Activated T-cell treated with anti-CD3 and anti-CD28 coated beads, Interleukin-2, amount 50 U/mL, for 72 hours (primary cell): ENCODE measurements at places on chromosomes 1 and 21.
A peak's percentile ranks its signal among the peaks of the same experiment; 100 is the strongest.

DNA sequence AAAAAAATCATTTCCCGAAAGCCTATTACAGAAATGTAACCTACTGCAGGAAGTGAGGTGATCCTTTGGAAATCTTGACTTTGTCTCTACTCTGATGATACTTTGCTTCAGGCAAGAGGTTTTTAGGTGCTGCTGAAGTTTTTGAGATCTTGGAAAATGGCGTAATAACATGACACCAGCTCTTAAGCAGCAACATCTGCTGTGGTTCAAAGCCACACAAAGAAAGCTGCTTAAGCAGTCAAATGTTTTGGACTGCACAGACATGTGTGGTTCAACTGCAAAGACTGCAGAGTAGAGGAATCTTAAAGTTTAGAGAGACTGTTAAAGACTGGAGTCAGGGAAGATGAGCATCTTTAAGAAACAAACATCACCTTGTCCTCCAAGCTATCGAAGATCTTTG lies 139.0 kb downstream of the RASAL2 start:
- DNase-seq = no peak

DNA sequence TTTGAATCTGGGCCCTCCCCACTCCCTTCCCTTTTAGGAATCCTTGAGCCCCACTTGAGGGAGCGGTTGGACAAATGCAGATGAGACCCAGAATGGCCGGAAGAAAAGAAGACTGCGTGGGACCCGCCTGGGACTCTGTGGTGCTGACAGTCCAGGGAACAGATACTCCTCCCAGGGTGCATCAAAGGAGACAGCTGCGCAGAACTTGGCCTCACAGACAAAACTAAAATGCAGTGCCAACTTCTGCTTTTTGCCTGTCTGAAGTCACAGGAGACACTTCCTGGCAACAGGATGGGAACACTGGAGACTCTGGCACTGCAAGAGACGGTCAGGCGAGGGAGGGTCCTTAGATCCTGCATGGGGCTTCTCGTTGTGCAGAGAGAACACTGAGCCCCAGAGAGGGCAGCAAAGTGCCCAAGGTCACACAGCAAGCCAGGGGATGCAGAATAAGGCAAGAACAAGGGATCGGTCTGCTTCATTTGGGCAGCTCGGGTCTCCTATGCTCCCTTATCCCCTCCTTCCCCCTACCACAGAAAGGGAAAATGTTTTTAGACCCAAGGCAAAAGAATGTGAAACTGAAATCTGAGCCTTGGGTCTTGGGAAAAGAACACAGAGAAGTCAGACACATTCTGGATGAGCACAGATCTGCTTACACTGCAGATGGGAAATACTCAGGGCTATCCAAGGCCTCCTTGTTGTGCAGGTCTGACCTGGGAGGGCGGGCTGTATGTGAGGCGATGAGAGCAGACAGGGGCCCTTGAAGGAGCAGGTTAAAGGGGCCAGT lies 182.4 kb downstream of the TRABD2B start:
- no peak for DNase-seq

- DNase-seq = peak; percentile 83
Measured at GRCh38 chr1:246506674-246507481, at the start of gene SMYD3. SMYD3 (minus strand) TSS chr1:246507279.

GRCh38 chr1:38819040-38819439 lies 40.5 kb downstream of the RRAGC start:
- no peak for DNase-seq

- no peak for DNase-seq
Measured at GRCh38 chr1:67695963-67696362, 11.0 kb downstream of the GADD45A start.

GRCh38 chr1:19654386-19654785 lies 10.3 kb downstream of the NBL1 start:
- DNase-seq = no peak

- DNase-seq = no peak
Measured at GRCh38 chr21:16073586-16073985, 343.8 kb downstream of the USP25 start.

DNA sequence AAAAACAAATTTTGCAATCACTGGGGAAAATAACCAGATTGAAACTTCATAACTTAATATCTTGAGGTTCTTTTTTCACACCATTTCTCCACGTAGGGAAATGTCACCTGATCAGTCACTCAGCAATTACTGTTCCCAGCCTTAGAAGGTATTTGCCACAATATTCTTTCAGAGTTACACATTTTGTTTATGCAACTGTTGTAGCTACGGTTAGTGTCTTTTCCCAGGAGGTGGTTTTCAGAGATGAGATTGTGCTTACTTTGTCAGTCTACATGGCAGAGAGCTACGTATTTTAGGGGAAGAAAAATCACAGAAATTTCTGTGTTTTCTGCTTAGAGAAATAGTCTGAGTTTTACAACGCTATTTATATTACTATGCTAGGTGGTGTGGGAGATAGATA lies 792.8 kb upstream of the B3GALT2 start:
- no peak for DNase-seq

DNA sequence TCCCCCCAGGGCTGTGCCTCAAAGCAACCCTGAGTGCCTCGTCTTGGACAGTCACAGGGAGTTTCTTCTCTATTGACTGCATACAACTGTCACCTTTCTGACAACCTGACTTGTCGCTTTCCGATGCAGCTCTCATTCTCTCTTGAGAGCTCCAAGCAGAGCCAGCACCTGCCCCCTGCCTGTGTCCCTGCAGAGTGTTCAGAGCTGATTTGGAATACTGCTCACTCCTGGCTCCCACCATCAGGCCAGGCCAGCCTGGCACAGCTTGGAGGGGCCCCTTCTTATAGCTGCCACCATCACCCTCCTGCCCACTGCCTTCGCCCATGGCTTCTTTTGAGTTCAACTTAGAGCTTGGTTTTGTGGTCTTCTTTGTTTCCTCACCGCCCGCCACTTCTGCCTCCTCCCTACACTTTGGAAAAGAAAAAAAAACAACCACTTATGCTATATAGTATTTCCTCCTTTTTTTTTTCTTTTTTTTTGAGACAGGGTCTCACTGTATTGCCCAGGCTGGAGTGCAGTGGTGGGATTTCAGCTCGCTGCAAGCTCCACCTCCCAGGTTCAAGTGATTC lies 12.3 kb downstream of the NCF2 start:
- DNase-seq = no peak

- no peak for DNase-seq
Measured at GRCh38 chr1:212082765-212083406, 47.3 kb downstream of the DTL start.

DNA sequence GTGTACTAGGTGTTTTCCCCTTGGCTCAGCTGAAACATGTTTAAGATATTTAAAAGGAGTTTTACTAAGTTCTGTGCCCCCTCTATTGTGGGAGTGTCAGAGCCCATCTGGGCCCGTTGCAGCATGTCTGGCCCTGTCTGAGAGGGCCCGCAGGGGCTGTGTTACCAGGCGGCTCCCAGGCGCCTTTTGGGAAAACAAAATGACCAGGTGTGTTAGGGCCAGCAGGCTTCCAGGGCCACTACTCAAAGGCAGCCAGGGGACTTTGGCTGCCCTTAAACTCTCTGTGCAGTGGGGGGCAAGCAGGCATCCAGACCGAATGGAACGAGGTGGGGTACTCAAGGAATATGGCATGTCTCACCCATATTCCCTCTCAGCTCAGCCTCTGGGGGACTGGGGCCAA lies 111.7 kb downstream of the KCNN3 start:
- DNase-seq = no peak

DNA sequence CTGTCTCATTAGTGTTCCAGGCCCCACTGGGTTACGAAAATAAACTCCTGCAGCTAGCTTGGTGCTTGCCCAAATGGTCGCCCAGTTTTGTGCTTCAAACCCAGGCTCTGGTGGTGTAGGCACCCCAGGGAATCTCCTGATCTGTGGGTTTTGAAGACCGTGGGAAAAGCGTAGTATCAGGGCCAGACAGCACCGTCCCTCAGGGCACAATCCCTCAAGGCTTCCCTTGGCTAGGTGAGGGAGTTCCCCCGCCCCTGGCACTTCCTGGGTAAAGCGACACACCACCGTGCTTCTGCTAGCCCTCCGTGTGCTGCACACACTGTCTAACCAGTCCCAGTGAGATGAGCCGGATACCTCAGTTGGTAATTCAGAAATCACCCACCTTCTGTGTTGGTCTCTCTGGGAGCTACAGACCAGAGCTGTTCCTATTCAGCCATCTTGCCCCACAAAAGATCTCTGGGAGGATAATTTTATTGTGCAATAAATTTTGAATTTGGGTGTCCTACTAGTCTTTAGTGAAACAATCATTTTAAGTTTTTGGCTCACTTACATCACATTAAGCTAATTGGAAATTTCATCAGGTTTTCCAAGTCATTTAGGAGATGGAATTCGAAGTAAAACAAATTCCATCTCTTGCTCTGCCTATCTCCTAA lies 9.4 kb upstream of the SLC25A24 start:
- DNase-seq = no peak

DNA sequence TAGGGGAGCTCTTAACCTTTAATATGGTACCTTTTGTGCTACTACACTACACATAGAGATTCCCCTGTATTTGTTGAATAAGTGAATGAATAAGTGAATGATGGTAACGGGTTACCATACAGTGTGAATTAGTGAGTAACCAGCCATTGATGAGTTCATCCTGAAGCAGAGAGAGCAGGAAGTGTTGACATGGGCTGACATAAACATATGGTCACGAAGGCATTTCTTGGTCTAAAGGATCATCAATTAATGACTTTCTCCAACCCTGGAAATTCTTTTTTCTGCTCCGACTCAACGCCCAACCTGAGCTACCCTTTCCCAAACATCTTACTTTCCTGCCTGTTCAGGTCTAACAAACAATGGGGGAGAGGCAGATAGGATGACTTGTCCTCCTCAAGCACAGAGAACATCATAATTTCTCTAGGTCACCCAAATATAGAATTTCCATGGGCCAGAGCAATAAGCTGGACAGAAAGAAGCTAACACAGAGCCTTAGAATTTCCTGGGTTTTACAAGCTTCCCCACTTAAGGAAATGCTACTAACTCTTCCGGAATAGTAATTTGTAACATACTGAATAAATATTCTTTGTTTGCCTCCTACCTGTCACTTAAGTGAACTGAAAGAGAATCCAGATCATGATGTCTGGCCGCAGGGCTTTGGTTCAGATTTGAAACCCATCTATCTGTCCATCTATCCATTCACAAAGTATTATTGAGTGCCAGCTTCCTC lies 114.7 kb upstream of the NGF start:
- no peak for DNase-seq

- DNase-seq = peak; percentile 47
Measured at GRCh38 chr1:182069028-182069466, 7.5 kb upstream of the ZNF648 start.

DNA sequence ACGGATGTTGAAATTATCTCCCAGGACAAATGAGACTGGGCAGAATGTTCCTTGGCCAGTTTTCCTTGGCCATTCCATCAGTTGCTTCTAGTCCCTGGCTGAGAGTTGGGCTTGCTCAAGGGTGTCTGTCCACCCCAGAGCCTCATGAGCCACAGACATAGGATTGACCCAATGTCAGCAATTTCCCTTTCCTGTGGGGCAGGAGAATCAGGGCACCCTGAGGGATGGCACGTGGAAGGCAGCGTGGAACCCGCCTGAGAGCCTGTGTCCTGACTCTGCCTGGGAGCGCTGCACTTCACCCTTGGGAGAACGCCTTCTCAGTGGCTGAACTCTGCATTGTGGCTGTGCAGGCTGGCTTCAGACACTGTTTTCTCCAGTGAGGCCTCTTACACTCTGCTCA lies 71.3 kb upstream of the B3GALNT2 start:
- no peak for DNase-seq

DNA sequence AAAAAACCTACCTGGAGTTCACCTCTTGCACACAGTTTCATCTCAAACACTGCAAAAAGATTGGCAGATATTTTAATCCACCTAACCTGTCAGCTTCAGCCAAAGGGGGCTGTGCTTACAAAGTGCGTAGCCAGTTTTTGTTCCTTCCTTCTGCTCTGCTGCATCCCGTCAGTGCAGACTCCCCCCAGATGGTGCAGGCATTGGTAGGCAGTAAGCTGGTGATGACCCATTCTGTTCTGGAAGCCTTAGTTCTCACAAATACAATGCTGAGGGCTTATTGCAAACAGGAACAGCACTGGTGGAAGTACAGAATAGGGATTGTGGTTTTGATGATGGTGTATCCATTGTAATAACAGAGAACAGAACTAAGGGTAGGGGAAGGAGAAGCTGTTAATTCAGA lies 239.5 kb downstream of the RYR2 start:
- DNase-seq = no peak

- no peak for DNase-seq
Measured at GRCh38 chr1:203519053-203519840, 25.3 kb downstream of the OPTC start.

GRCh38 chr1:116036255-116036654 lies 59.9 kb downstream of the SLC22A15 start:
- no peak for DNase-seq

DNA sequence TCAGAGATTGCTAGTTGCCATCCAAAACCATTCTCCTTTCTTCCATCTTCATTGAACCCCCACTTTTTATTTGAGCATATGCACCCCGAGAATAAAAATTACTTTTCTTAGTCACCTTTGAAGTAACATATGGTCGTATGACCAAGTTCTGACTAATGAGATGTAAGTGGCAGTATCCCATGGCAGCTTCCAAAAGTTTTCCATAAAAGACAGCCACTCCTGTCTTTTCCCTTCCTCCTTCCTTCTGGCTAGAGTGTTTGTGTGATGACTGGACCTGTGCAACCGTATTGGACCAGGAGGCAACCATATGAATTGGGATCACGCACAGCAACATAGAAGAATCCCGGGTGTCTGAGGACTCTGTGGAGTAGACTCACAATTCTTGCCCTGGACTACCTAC lies 41.1 kb upstream of the CCSAP start:
- no peak for DNase-seq

DNA sequence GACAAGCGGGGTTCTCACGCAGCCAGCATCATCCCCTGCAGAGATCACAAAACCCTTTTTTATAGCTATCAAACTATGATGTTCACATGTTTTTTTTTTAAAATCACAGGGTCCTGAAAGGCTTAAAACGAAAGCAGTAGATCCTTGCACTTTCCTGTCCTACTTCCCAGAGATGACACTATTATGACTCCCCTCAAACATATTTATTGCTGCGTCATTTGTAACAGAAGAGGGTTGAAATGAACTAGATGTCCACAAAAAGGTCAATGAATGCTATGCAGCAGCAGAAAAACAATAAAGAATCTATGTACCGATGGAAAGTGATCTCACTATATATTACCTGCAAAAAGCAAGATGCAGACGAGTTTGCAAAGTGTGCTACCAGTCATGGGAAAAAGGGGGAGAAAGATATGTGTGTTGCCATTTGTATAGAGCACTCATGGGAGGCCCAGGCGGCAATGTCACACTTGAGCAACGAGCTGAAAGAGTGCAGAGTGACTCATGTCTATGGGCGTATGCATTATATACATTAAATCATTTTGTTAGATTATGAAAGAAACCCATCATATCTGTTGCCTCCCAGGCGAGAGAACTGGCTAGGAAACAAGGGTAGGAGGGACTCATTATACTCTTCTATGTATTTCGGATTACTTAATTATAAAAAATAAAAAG lies 68.9 kb upstream of the PARP1 start:
- no peak for DNase-seq

DNA sequence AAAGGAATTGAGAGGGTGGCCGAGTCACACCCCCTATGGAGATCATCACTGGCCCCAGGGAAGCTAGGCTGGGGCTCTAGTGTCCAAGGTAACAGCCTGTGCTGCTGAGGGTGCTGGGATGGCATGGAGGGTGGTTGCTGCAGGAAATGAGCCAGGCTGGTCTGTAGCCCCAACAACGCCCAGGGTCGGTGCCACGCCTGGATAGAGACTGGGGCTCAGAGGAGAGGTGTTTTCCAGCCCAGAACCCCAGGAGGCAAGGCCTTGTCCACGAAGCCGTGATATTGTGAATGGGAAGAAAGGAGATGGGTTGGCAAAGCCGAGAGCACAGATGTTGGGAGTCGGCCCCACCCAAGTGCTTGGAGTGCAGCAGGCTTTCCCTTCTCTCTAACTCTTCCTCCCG lies 68.9 kb upstream of the ACTRT2 start:
- no peak for DNase-seq
